ENCODE measurements at places on chromosomes 4 and X.

- DNase-seq = no peak
These were observed 333.8 kb downstream of the ANK2 start for GRCh38 chr4:113383111-113383785.

DNA sequence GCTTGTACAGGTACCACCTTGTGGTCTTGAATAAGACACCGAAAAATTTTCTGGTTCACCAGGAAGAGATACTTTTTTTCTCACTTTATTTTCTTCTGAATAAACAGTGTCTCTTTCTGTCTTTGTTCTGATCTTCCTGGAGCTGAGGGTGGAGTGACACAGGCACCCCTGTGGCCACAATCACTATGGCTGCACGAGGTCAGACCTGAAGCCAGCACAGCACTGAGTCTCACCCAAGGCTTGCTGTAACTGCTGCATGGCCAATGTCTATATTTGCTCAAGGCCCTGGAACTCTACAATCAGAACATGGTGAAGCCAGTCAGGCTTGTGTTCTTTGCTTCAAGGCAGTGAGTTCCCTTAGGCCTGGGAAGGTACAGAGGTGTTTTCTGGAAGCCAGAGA, 87.2 kb downstream of the GPR174 start:
- DNase-seq = no peak

DNA sequence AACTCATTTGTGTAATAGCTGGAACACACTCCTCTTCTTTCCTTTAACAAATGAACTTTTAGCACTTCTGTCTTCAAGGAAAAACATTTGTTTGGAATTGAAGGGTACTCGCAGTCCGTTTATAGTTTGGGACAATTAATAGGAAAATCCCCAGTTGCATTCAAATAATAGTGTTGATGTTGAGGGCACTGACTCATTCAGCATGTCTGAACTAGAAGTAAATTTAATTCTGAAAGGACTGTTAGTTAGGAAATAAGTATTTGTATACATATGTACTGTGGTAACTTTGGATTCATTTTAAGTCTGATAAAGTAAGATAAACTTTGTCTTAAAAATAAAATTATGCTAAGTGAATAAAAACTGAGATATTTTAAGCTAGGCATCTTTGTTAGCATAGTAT, 27.2 kb downstream of the FAM199X start:
- DNase-seq = no peak

GRCh38 chr4:113745711-113746110, 15.8 kb downstream of the CAMK2D start:
- DNase-seq = no peak

- no peak for DNase-seq
These were observed 360.0 kb downstream of the GALNTL6 start for GRCh38 chr4:172173206-172173605.

DNA sequence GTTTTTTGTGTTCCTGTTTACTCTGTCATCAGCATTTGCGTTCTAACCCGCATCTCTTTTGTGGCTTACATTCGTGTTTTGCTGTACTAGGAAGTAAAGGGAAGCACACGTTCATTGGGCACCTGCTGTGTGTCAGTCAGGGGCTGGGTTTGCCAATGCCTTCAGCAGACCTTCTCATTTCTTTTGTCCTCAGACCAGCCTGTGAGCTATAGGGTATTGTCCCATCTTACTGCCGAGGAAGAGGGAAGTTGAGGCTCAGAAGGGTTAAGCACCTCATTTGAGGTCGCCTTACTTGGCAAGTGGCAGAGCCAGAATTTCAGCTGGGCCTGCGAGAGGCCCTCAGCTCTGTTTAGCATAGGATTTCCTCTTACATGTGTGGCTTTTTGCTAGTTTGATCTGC, 8.7 kb downstream of the TBC1D14 start:
- DNase-seq = no peak

DNA sequence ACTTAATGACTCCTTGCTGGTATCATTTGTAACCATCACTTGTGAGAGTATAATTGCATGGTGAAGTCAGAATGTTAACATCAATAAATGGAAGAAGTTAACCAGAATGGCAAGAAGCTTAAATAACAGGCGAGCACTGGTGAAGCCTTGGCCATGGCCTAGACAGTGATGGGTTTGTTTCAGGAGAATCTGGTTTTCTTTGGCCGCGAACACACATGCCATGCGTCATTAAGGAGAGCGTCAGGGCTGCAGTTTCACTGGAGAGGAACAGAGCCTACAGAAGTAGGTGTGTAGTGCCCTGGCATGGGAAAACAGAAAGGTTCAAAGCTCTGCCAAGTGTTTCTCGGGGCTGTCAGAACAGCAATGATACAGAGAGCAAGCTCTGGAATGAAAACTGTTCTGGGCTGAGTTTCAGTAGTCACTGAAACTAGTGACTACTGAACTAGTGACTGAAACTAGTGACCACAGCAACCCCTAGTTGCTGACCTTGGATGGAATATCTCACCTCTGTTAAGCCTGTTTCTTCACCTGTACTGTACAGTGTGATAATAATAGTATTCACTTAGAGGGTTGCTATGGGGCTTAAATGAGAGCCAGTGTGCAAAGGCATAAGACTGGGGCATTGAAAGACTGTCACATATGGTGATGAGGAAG, 93.8 kb downstream of the C4orf51 start:
- DNase-seq = no peak

DNA sequence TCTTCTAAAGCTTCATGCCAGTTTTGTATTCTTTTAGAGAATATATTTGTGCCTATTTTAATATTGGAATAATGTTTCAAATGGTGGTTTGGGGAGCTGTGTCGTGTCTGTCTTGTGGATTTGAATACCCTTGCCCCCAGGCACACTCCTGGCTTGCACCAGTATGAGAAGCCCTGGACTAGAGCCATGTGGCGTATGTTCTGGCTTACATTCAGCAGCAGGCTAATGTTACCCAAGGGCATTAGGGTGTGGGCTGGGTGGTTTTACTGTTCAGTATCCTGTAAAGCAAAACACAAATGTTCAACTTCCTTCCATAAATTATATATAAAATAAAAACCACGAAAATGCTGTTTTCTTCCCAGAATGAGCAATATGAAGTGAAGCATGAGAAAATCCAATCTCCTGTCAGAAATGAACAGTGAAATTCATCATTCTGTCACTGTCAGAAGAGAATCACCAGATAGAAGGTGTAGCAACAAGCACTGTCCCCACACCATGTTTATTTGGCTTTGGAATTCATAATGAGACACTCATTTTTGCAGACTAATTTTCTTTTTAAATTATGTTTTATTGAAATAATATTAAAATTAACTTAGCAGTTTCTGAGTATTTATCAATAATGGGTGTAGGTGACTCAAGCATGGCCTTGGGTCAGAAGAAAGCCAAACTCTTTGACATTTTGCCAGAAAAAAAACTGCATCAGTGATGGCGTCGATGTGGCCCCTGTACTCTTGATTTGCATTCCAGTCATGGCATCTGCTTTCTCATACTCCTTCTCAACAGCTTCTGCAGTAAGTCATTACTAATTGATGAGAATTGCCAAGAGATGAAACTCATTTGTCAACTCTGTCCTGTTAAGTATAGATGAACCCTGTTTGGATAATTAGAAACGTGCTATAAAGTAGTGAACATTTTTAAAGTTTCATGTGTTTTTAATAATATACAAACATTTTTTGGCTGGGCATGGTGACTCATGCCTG, 43.8 kb downstream of the WWC2 start:
- no peak for DNase-seq

- no peak for DNase-seq
These were observed 157.1 kb upstream of the PACRGL start for GRCh38 chr4:20543131-20543530.

GRCh38 chrX:29143356-29143755, 556.1 kb downstream of the IL1RAPL1 start:
- DNase-seq = no peak

DNA sequence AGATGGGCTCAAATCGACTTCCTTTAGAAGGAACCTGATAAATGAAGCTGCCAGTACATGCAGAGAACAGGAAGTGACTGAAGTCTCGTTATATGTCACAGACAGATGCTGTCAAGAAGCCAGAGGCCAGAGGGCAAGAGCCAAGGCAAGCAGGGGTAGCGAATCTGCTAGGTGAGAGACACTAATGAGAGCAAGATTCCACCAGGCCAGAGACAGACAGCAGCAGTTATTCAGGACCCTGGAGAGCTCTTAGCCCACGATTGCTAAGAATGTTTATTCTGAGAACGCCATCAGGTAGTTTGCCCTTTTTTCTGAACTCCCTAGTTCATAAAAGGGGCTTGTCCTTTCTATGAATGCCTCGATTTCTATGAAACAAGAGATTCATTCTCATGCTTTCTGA, 73.7 kb downstream of the BEND2 start:
- DNase-seq = no peak

DNA sequence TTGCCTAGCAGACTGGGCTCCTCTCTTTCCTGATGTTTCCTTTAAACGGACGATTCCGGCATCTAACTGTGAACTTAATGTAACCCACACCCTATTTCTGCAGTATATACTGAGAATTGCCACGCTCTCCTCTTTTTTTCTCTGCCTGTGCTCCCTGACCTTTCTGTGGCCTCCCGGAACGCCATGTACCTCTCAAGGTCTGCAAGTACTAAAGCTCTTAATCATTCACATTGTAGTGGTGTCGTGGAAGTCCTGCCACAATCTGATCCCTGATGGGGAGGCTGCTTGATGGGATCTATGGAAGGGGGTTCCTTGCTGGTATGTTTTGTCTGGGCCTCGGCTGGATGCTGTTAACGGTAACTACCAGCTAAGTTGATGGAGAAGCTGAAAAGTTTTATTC, 302.9 kb upstream of the EPHA5 start:
- no peak for DNase-seq

DNA sequence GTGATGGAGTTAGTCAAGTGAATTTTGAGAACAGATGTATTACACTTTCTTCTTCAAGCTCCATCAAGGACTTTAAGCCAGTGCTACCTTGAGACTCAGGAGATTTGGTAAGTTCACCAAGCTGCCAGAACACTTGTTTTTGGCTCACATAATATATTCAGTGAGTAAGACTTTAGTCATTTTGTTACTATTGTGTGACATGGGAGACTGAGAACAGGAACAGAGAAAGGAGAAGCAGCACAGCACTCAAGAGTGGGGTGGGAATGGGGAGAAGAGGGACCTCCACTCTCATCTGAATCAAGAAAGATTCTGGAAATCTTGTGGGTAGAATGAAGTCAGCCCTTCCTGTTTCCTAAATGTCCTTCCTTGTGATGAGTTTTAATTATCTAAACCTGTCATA, 87.3 kb upstream of the TET2 start:
- no peak for DNase-seq

DNA sequence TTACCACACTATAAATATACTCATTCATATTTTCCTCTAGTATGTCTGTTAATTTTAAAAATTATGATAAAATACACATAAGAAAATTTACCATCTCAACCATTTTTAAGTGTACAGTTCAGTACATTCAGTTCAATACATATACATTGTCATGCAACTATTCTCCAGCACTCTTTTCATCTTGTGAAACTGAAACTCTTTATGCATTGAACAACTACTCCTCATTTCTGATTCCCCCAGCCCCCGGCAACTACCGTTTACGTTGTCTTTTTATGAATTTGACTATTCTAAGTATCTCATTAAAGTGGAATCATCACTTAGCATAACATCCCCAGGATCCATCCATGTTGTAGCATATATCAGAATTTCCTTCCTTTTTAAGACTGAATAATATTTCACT, 8.7 kb downstream of the SMARCAD1 start:
- no peak for DNase-seq

DNA sequence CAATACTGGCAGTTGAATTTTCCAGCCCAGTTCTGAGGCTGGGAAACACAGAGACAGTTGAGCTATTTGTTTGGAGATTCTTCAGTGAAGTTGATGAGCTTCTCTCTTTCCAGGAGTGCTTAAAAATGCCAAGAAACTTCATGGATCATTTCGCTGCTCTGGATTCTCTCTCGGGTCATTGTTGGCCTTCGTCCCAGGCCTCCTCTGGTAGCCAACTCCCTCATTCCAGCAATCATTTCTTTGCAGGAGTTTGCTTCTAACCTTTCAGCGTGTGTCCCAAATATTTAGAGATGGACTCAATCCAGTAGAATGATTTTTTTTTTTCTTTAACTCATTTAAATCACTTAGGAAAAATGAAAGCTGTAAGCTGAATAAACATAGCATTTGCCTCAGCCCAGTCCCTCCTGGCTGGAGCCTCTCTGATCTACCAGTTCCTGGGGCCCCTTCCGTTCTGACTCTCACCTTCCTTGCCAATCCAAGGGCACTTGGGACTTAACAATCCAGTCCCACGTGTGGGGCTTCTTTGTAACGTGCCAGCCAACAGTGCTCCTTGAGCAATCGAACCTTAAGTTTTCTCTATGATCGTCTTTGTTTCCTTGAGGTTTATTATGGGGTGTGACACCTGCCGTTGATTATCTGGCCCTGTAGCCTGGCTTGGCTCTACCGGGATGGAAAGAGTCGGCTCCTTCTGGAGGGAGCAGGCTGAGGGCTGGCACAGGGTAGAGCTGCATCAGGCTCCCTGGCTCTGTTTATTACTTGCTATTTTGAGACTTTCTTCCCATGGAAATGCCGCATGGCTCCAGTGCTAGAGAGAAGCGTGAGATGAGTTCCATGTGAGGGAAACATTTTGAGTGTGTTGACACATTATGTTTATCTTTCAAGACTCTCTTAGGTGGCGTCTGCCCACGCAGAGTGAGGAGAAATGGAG, 80.4 kb upstream of the GPC4 start:
- DNase-seq = no peak

- DNase-seq = no peak
These were observed 10.6 kb downstream of the NYX start for GRCh38 chrX:41457613-41458192.

- DNase-seq = no peak
These were observed 22.7 kb downstream of the JAKMIP1 start for GRCh38 chr4:6177587-6178197.
